ENCODE measurements at places on chromosomes 5 and 9.

DNA sequence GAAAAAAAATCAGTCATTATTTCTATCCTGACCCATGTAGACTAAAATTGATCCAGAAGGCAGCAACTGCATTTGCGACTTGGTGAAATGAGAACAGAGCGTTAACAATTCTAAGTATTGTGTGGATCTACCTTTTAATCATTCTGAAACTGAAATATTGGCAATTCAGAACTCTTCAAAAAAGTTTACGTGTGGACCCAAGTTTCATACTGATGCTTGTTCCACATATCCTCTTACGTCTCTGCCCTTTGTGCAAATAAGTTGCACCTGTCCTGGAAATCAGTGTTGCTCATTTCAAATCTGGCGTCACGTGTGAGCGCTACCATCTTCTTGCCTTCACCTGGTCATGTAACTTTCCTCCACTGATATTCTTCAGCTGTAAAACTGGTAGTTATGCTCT, 74.7 kb downstream of the NTRK2 start:
- DNase-seq: no peak

DNA sequence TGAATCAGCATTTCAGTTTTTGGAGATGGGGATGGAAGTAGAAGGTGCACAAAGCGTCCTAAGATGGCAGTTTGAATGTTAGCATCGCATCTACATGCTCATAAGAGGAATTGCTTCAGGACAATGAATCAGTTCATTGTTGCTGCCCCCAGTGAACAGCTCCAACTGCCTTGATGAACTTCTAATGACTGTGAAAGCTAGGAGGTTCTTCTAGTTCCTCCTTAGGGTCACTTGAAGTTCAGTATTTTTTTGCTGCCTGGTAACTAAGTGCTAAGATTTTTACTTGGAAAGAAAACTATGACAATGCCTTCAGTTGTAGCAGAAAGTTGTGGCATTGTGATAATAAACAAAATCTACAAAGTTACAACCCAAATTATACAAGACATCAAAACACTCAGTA, 271.6 kb downstream of the RAB3C start:
- no peak for DNase-seq

DNA sequence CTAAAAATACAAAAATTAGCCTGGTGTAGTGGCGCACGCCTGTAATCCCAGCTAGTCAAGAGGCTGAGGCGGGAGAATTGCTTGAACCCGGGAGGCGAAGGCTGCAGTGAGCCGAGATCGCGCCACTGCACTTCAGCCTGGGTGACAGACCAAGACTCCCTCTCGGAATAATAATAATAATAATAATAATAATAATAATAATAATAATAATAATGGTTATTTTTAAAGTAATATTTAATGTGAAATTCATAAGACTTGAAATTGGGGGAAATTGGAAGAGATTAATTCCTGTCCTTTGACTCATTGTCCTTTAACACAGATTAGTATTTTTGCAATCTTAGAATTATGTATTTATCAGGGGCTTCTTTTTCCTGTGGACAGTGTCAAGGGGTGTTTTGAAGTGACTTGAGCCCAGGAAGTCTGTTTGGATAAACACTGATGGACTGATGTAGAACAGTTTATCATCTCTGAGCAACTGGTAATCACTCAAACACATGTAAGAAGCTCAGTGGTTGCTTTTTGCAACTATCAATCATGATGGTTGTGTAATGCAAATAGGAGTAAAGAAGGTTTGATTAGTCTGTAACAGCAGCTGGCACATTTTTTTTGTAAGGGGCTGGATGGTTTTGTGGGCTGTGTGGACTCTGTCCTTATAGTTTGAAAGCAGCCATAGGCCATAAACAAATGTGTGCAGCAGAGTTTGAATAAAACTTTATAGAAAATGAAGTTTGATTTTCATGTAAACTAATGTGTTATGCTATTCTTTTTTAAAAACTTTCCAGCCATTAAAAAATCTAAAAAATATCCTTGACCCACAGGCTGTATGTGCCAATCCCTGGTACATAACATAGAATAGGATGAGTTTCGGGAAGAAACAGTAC, 93.5 kb downstream of the F2RL2 start:
- no peak for DNase-seq

GRCh38 chr5:135150767-135151166, 116.7 kb upstream of the PITX1 start:
- DNase-seq: no peak

DNA sequence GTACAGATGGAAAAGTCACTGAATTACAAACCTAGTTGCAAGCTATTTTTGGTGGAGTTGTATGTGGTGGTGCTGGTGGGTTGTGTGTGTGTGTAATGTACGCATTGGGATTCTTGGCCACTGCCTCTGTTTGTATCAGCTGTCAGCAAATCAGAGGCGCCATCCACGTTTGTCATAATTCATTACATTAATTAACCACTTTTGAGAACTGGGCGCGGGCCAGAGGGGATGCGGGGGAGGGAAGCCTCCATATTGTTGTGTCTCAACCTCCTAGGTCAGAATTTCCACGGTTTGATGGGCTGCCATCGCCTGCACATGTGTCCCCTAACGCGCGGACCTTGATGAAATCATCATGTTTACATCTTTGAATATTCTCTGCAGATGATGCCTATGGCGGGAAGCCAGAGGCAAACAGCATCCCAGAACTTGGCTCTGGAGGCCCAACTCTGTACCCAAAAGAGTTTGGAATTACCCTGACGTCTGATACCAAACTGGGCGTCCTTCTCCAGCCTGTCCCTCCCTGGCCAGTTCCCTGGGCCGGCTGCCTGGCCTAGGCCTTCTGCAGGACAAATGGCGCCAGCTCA, 54.9 kb downstream of the FGF18 start:
- DNase-seq: no peak

DNA sequence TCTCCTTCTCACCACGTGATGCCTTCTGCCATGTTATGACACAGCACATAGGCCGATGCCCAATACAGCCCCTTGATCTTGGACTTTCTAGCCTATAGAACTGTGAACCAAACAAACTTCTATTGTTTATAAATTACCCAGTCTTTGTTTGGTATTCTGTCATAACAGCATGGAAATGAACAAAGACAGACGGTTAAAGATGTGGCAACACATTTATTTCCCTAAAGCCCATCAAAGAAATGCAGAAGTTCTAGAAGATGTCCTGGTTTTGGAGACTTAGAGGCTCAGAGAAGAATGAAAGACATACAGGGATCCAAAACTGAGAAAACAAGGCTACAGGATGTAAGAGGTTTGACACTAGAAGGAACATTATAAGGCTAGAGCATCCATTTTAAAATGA, 600.8 kb upstream of the DAB2 start:
- DNase-seq: no peak

- DNase-seq: no peak
These were observed 288.9 kb downstream of the TRPM3 start for GRCh38 chr9:70832492-70832891.

GRCh38 chr9:128818839-128819715, 777 bp downstream of the ENDOG start:
- DNase-seq: no peak

GRCh38 chr5:5854087-5854486, 431.6 kb downstream of the ICE1 start:
- no peak for DNase-seq

DNA sequence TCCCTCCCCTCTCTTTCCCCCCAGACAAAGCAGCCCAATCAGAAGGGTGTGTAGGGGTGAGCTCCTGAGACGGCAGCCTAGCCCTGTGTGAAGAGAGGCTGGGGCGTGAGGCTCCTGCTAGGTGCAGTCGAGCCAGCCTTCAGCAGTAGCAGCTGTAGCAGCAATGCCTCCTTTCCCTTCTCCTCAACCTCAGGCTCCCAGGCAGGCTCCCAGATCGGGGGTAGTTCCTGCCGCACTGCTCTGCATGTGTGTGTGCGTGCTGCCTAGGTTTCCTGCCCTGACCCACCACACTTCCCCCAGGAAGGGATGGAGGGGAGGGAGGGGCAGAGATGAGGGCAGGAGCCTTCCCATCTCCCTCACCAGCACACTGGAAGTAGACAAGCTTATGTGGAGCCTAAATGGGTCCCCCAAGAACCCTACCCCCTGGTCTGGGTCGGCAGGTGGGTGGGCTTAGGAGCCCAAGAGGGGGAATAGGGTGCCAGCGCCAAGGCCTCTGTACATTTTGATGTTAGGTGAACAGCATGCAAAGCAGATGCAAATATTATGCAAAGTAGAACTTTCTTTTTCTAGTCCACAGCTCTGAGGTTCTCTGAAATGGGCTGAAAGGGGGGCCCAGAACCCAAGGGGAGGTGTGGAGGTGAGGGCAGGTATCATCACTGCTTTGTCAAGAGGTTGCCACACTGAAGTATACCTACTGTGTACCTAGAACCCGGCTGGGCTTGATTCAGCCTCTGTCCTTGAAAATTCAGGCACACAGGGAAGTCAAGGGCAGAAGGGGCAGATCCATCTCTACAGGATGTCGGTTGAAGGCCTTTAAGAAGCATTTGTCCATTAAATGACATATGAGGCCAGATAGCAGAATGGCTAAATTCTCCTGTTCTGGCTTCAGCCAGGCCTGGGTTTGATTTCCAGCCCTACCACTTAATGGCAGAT, 57.8 kb downstream of the CXXC5 start:
- DNase-seq: no peak

- no peak for DNase-seq
These were observed 14.9 kb downstream of the LARP1 start for GRCh38 chr5:154770111-154770510.

GRCh38 chr5:132260714-132261551, 3.4 kb downstream of the PDLIM4 start:
- peak; percentile 80 for DNase-seq

DNA sequence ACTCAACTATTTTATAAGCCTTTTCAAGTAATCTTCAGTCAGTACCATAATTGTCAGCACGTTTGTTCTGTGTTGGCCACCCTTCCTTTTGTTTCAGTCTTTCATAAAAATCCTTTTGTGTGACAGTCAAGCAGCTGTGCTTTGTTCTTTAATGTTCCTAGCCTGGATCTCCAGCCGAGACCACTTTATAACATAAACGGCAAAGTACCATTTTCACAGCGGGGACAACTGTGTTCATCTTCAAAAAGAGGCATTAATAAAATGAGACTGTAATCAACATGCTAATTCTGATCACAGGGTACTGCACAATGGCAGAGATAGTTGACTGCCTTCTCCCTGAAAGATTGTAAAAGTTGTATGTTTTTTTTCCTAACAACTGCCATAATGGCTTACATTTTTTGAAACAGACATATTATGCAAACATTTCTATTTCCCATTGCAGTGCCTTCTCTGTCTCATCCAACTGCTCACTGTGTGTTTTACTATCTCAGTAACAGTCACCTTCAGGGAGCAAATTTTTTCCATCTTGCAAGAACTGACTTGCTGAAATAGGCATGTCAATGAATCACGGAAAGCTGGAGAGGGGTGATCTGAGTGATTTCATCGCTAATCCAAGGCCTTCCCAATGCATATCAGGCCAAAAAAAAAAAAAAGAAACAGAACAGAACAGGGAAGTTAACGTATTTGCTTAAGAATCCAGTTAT, 828.5 kb upstream of the DMAC1 start:
- no peak for DNase-seq
